ENCODE measurements at places on chromosomes 6 and 20. TPM values are rescaled to one million over a fixed set of nuclear protein-coding genes. Genes with fewer than 3 reads are reported as not detected.

The CEP250 gene
- 46.8 TPM for total RNA-seq

The DACT2 gene
- 1.8 TPM for total RNA-seq

The TMEM30A gene
- 57.0 TPM for total RNA-seq

The TGM2 gene
- total RNA-seq, result 0.05 TPM

The C6orf58 gene
- total RNA-seq, result not detected

The LY86 gene
- total RNA-seq, result 1.2 TPM

The SCUBE3 gene
- 0.02 TPM for total RNA-seq

The PAK5 gene
- not detected for total RNA-seq

GRCh38 chr20:20227013-20227571 is 140.8 kb upstream of the INSM1 start:
- DNase-seq, result no peak

DNA sequence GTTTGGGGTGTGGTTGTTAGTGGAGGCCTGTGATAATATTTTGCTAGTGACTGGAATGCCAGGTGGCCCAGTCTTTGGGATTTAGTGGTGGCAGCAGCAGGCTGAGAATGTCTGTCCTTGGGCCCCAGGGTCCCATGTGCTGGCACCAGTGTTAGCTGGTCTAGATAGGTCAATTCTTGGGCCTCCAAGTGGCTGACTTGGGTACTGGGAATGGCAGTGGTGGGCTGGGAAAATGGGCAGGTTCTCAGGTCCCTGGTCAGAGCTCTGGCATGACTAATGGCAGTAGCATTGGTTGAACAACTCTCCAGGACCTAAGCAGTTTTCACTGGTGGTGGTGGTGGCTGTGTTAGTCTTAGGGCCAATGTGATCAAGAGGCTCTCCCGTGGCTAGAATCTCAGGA is 50.3 kb downstream of the OLIG3 start:
- peak; percentile 27 for DNase-seq

- DNase-seq, result peak; percentile 26
Measured at GRCh38 chr6:4435981-4436445, 300.6 kb upstream of the ECI2 start.

DNA sequence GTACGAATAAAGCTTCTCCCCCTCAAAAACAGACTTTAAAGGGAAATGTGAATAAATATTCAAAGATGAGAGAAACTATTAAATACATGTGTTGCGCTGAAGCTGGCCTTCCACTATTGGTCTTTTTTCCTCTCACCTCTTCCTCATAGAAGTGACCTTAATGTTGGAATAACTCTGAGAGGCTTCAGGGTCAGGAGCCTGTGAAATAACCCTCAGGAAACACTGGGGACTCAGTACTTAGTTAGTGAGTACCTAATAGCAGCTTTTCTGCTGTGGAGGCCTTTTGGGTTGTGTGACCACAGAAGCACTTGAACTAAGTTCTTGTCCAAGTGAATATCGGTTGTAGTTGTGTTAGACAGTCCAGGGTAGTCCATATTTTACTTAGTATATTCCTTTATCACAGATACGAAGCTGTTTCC is 799 bp upstream of the SHPRH start:
- DNase-seq, result peak; percentile 60

DNA sequence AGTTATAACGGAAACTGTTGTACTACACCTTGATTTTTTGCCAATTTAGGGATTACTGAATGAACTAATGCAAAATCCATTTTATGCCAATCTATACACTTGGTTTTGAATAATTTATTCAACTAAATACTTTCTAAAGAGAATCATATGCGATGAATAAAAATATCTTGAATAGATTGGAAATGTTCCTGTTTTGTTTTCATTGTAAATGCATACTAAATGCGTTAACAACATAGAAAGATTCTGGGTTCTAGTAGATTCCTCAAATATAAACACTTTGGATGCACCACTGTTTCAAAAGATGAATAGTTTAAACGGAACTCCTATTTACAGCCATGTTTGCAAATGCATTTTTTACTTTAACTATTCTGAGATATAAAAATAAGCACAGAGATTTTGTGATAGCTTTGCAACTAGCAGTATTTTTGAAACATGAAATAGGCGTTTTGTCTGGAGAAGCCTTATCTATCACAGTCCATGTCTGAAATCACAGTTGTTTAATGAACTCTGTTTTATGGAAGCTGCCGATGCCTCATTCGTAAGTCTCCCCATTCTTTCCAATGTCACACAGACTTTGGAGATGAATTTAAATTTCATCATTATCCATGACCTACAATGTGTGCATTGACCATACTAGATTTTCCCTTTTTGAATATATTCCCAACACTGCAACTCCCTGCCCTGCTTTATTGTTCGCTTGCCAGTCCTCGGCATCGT is 277.7 kb upstream of the QKI start:
- no peak for DNase-seq

GRCh38 chr20:47502271-47503239 is 868 bp downstream of the NCOA3 start:
- DNase-seq, result peak; percentile 82

GRCh38 chr6:155121294-155121693 is 126.2 kb downstream of the TIAM2 start:
- no peak for DNase-seq
